ENCODE measurements at places on chromosomes 1 and 21. TPM values are rescaled to one million over a fixed set of nuclear protein-coding genes. Genes with fewer than 3 reads are reported as not detected.

GRCh38 chr21:45405819-45406762 is 1.1 kb downstream of the COL18A1 start:
- peaks cover 43% of the 10 kb centered on the region for H3K4me1 ChIP-seq
- H3K4me3 ChIP-seq, result peak overlapping the region; percentile 91
- H3K36me3 ChIP-seq, result no peaks in the 10 kb centered on the region
- H3K27me3 ChIP-seq, result no peaks in the 10 kb centered on the region

DNA sequence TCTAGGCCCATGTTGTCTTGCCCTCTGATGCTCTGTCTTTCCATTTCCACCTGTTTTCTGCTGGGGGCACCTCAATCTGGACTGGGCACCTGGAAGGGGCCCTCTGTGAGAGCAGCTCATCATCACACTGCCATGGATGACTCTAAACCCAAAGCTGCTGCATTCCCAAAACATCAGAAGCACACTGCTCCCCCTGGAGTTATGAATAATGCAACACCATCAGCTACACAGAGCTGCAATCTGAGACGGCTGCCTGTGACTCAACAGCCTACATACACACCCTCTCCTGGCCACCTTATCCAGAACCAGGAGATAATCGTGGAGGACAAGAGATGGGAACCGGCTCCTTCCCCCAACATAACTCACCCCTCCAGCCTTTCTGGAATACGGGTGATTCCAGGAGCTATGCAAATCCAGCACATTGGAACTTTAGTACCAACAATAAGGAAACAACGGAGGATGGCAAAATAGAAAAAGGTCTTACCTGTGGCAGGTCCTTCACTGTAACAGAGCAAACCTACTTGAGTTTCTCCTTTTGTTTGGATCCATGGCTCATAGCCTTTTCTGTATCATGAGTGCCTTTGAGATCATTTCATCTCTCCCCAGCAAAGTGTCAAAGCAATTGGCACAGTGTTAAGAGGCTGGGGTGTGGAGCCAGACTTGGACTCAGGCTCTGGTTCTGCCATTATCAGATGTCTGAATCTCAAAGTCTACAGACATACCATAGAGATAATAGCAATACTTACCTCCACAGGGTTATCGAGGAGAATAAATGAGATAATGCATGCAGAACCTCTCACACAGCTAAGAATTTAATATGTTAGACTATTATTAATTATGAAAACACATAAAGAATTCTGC is 29.3 kb downstream of the AK2 start:
- H3K36me3 ChIP-seq, result no peaks in the 10 kb centered on the region
- peak; percentile 79 for DNase-seq
- no peak overlapping the region for H3K4me3 ChIP-seq
- peaks cover 54% of the 10 kb centered on the region for H3K4me1 ChIP-seq
- H3K27me3 ChIP-seq, result no peaks in the 10 kb centered on the region

The F5 gene
- not detected for total RNA-seq

DNA sequence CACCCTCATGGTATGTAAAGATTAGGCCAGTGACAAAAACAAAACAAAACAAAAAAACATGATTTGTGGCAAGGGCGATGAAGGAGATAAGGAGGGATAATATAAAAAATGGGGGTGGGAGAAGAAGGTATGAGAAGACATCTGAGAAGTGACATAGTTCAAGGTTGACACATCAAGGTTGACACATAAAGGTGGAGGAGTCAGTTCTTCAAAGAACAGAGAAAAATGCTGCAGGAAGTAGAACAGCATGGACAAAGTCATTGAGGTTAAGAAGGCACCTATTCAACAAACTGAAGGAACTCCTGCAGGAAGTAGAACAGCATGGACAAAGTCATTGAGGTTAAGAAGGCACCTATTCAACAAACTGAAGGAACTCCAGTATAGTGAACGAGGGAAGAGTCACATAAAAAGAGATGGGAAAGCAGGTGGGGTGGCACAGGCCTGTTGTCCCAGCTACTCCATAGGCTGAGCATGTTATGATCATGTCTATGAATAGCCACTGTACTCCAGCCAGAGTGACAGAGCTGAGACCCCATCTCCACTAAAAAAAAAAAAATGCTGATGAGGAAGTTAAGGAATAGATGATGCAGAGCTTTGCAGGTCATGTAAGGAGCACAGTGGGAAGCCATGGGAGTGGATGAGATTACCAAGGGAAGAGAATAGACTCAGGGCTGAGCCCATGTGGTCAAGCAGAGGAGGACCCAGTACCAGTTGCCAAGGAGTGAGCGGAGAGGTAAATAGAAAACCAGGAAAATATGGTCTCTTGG is 101.5 kb downstream of the ZFYVE9 start:
- no peaks in the 10 kb centered on the region for H3K36me3 ChIP-seq
- H3K27ac ChIP-seq, result no peak overlapping the region
- no peak for DNase-seq
- H3K4me3 ChIP-seq, result no peak overlapping the region

The OR6N1 gene
- not detected for total RNA-seq

DNA sequence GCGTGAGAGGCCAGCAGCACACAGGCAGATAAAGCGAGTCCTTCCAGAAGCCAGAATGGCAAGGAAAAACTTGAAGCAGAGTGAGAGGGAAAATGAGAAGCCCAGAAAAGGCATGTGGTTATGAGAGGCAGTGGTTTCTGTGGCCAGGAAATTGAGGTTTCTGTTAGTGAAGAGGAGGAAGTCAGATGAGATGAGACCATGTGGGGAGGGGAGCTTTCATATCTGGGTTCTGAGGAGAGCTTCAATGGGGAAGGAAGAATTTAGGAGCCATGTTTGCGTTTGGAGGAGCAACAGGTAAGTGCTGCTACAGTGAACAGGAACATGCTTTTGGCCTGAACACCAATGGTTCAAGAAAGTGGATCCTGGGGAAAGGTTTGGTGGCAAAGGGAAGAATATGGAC is 6.1 kb upstream of the CD1A start:
- H3K4me3 ChIP-seq, result no peak overlapping the region
- no peak overlapping the region for H3K27ac ChIP-seq
- peak; percentile 22 for DNase-seq
- H3K27me3 ChIP-seq, result no peaks in the 10 kb centered on the region

- peaks cover 3% of the 10 kb centered on the region for H3K4me1 ChIP-seq
- peak overlapping the region; percentile 66 for H3K27ac ChIP-seq
- DNase-seq, result no peak
- H3K4me3 ChIP-seq, result no peak overlapping the region
Observed at GRCh38 chr21:32334980-32335531, 36.4 kb downstream of the MRAP start.

The MYOM3 gene
- 0.16 TPM for total RNA-seq

- no peaks in the 10 kb centered on the region for H3K36me3 ChIP-seq
- no peaks in the 10 kb centered on the region for H3K4me1 ChIP-seq
- H3K4me3 ChIP-seq, result no peak overlapping the region
- H3K27ac ChIP-seq, result no peak overlapping the region
Observed at GRCh38 chr21:14527696-14528652, 18.1 kb downstream of the SAMSN1 start.
